ENCODE measurements at places on chromosomes 3 and 15. TPM values are rescaled to one million over a fixed set of nuclear protein-coding genes. Genes with fewer than 3 reads are reported as not detected.
A peak's percentile ranks its signal among the peaks of the same experiment; 100 is the strongest.

GRCh38 chr15:45522328-45523165, at the start of gene SLC30A4:
Gene SLC30A4 (minus strand): TSS chr15:45522755. CDS start chr15:45522354, 401 bp downstream.
- peak; percentile 77 for DNase-seq

- DNase-seq: peak; percentile 61
These were observed 462.0 kb downstream of the PDCD6IP start for GRCh38 chr3:34260271-34261000.

DNA sequence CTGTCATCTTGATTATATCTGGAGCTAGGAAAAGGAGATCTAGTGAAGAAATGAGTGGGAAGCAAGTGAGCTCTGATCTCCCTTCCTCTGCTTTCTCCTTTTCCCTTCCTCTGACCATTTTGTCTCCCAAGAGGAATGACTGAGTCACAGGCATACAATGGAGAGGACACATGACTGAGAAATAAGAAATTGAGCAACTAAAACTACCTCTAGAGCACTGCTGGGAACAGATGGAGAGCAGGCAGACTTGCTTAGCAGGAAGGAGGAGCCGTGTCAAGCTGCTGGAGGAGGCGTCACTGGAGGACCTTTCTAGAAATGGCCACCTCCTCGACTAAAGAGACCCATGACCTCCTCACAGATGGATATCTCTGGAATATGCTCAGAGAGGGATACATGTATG, 66.9 kb upstream of the MYO5C start:
- peak; percentile 92 for DNase-seq

DNA sequence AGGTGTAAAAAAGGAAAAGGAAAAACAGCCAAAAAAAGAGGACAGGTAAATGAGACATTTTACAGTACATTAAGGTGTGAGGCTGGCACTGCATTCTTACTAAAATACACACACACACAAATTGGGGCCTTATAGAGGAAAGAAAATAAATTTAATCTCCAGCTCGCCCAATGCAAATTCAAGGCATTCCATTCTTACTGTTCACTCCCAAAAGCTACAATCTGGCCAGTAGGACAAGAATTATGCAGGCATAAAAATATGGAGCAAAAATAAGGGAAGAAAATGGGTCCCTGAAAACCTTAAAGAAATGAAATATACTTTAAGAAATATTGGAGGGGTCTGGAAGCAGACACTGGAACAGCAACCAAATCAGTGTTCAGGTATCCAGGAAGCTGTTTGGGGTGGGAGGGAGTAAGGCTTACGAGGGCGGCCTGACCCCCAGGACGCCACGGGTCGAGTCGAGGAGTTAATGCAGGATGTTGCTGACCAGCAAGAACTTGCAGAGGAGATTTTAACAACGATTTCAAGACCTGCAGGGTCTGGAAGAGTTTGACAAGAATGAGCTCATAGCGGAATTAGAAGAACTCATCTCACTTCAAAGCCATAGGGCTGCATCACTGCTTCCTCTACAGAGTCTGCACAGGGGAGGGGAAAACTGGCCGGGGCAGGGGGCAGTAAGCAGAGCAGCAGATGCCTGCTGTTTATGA, 245.5 kb downstream of the TBL1XR1 start:
- peak; percentile 49 for DNase-seq

- DNase-seq: no peak
These were observed 43.2 kb downstream of the IFT80 start for GRCh38 chr3:160355826-160356225.

GRCh38 chr3:15659254-15659975, 57.9 kb downstream of the BTD start:
- peak; percentile 7 for DNase-seq

- DNase-seq: peak; percentile 44
These were observed 19.2 kb upstream of the C15orf39 start for GRCh38 chr15:75182187-75183131.

Gene ACKR4
- total RNA-seq: 25.0 TPM

Gene RPP25
- total RNA-seq: 4.5 TPM

Gene MUC4
- total RNA-seq: not detected

Gene TMOD2
- 5.9 TPM for total RNA-seq
